ENCODE measurements at places on chromosomes 4 and X.

- DNase-seq: no peak
These were observed 396.9 kb upstream of the NDST3 start for GRCh38 chr4:117637347-117637746.

- DNase-seq: no peak
These were observed 66.5 kb downstream of the UCHL1 start for GRCh38 chr4:41323179-41323578.

GRCh38 chr4:73631565-73632226, 11.5 kb upstream of the RASSF6 start:
- DNase-seq: no peak

GRCh38 chr4:170193496-170193895, 103.7 kb upstream of the AADAT start:
- no peak for DNase-seq

DNA sequence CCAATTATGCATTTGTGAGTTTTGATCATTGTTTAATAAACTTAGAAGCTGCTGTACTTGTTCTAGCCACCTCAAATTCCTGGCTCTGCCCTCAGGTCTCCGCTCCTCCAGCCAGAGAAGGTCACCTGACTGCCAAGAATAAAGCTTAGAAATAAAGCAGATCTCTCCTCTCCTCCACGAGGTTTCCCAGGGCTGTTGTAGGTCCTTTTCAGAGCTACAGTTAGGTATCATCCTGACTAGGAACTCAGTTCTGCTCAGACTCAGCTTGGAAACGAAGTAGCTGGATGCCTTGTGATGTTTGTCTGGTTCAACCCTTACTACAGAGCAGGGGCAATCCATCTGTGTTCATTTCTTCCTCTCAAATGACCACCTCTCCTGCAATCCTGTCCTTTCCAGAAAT, 79.1 kb upstream of the RAPGEF2 start:
- no peak for DNase-seq

DNA sequence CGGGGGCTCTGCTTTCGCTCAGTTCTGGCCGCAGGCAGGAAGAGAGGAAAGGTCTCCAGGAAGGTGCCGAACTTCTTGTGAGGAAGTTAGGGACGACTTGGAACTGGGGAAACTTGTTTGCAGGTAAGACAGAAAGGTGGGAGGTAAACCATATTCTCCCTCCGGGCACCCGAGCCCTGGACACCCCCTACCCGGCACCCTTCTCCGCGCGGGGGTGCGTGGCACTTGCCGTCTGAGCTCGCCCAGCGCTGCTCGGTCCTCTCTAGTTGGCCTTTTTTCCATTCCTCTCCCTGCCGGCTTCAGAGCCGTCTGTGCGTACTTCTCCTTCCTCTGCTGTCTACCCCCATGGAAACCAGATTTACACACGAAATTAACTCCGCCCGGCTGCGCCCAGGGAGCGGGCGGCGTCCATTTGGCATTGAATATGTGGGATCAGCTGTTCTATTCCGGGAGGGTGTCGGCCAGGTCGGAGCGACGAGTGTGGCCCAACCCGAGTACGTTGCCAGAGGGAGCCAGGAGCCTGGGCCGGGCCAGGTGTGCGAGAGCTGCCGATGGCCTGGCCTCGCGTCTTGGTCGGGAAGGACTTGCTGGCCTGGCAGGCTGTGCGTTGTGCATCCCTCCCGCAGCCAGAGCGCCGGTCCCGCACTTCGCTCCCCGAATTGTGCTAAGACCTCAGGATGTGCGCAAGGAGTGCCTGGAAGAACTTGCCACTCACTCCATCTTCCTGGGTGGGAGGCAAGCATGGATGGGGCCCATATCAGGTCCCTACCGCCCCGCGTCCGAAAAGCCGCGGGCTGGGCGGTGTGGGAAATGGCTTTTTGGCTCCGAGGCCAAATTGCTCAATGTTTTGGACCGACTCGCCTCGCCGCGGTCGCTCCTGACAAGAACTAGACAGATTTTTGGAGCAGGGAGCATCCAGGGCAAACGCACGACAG, 1.7 kb downstream of the PDGFRA start:
- no peak for DNase-seq

DNA sequence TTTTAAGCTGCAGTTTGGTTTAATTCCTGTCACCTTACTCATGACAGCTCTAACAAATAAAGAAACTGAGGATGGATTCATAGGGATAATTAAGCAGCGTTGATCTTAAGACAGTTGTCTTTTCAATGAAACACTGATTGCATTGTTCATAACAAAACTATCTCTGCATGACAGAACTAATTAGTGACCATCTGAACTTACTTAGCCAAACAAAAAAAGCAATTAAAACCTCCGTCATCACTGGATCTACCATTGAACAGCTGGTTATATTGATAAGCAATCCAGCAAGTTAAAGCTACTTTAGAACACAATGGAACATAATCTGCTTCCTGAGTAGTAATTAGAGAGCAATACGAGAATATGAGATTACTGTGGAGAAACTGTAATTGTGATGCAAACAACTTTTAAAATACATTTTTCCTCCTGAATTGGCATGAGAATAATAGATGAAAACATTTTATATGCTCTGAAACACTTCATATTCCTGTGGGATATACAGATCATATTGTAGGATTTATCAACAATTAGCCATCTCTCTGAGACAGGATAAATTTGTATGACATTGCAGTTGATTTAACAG, 2576.8 kb downstream of the PCDH7 start:
- no peak for DNase-seq

DNA sequence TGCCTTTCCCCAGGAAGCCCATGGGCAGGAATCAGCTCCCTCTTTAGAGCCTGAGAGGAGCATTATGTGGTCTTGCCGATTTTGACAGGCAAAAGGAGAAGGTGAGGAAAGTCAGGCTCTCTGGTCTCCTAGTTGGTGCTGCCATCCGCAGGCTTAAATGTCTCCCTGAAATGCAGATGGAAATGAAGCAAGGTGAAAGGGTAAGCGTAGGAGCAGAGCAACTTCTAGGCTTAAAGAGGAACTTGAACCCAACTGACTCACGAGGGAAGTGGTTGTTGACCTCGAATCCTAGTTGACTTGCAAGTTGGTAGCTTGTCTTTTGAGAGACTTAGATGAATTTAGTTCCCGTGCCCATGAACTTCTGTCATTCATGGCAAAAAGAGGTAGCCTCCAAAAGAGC, 205.9 kb downstream of the PTTG2 start:
- DNase-seq: no peak

- no peak for DNase-seq
These were observed 105.4 kb upstream of the GRXCR1 start for GRCh38 chr4:42787079-42787463.

GRCh38 chr4:181525634-181526033, 717.6 kb upstream of the TENM3 start:
- no peak for DNase-seq

- DNase-seq: no peak
These were observed 110.6 kb downstream of the SH3KBP1 start for GRCh38 chrX:19776753-19777152.

GRCh38 chrX:77160301-77160700, 286.9 kb upstream of the FGF16 start:
- peak; percentile 1 for DNase-seq

- DNase-seq: no peak
These were observed 36.5 kb upstream of the GLRA3 start for GRCh38 chr4:174865418-174865985.

- DNase-seq: no peak
These were observed 46.6 kb upstream of the CXCL8 start for GRCh38 chr4:73693811-73694210.

DNA sequence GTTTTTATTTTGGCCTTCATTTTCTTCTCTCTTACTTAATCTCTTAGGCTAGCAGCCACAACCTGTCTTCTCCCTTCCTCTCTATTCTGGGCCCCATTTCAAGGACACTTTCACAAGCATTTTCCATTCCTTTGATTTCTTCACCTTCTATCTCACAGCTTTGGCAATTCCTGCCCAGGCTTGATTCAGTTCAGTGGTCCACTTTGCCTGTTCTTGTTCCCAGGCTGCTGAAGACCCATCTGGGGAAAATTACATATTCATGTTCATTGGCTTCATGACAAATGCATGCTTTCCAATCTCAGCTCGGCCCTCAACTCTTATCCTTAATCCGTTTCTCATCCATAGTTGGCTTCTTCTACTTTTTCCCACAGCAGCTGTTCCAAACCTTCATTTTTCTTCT, 38.7 kb upstream of the LPAR4 start:
- DNase-seq: no peak

DNA sequence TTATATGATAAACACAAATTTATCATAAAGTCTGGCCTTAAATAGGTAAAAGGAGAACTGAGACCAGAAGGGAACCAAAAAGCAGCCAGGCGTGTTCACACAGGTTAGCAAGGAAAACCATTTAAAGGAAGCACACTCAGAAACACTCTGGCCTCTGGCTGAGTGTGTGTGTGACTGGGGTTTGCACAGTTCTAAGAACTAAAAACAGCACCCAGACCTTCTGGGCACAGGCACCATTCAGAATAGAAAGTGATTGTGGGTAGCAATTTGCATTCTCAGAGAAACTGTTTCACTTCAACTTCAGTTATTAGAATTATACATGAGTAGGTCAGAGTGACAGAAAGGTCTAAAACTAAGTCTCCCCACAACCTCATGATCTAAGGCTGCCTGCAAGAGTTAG, 10.0 kb downstream of the GPR82 start:
- DNase-seq: no peak

Data from adrenal gland (tissue), 19 donors.